Psoas muscle (tissue), 8 donors: ENCODE measurements at places on chromosomes 4 and X. TPM values are rescaled to one million over a fixed set of nuclear protein-coding genes. Genes with fewer than 3 reads are reported as not detected.

DNA sequence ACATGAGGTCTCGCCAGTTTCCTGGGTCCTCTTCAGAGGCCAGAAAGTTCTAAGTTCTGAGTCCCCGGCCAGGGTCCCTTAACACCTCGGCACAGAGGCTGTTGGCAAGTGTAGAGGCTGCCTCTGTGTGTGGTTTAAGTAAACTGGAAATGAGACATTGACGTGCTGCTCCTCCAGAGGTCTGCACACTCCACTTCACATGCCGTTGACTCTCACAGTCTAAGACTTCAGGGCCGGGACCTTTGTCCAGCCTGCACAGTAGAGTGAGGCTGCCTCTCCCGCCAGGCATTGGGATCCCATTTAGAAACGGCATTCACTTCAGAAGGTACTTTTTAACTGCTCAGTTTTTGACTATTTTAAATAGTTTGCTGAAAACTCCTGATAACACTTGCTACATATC, 10.6 kb upstream of the TADA2B start:
- DNase-seq: peak; percentile 23

PPP3CA gene
- 39.1 TPM for total RNA-seq

MAGED4B gene
- 0.59 TPM for total RNA-seq

GRCh38 chrX:149898554-149898953, 17.6 kb downstream of the MAGEA8 start:
- DNase-seq: no peak

CLDN22 gene
- not detected for total RNA-seq

GRCh38 chrX:47854474-47854873, 17.8 kb downstream of the ZNF81 start:
- DNase-seq: peak; percentile 13

ZCCHC18 gene
- not detected for total RNA-seq

GASK1B gene
- 7.5 TPM for total RNA-seq

GAGE1 gene
- total RNA-seq: not detected

- no peak for DNase-seq
Measured at GRCh38 chrX:107025545-107025944, 25.5 kb upstream of the MORC4 start.

DNA sequence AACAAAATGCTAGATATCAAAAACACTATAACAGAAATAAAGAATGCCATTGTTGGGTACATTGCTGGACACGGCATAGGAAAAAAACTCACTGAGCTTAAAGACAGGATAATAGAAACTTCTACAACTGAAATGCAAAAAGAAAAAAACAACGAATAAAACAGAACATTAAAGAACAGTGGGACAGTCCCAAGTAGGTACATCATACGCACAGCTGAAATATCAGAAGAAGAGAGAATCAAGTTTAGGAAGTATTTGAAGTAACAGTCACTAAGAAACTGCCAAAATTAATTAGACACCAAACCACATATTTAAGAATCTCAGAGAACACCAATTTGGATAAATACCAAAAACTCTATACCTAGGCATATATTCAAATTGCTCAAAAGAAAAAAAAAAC, 19.2 kb downstream of the RAB28 start:
- no peak for DNase-seq

- no peak for DNase-seq
Measured at GRCh38 chr4:154946113-154946512, 165.0 kb downstream of the RBM46 start.

DNA sequence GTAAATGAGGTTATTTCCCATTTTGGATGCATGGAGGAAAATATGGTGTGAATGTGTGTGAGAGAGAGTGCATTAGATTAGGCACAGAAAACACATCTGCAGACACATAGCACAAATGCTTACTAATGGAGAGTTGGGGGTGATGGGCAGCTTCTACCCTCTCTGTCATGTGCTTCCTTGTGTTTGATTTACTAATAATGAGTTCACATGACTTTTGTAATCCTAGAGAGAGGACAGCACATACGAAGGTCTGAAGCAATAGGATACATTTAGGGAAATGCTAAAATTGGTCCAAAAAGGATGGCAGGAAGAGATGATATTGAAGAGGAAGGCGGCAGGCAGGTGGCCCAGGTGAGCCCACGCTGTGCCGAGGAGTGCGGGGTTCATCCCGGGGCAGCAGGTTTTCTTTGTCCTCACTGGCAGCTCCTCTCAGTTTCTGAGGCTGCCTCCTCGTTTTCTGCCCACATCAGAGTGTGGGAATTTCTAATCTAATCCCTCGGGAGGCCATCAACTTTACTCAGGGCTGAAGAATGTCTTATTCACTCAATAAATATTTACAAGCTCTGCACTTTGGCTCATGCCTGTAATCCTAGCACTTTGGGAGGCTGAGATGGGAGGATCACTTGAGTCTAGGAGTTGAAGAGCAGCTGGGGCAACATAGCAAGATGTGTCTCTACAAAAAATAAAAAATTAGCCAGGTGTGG, 15.9 kb upstream of the MAP9 start:
- no peak for DNase-seq

DNA sequence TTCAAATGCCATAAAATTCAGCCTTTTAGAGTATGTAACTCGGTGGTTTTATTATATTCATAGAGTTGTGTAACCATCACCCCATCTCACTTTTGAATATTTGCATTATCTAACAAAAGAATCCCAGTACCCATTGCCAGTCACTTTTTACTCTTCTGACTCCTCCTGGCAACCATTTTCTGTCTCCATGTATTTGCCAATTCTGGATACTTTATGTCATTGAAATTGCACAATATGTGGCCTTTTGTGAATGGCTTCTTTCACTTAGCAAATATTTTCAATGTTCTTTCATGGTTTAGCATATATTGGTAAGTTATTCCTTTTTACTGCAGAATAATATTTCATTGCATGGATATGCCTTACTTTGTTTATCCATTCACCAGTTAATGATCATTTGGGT, 79.9 kb downstream of the SLIT2 start:
- no peak for DNase-seq

PHOX2B gene
- not detected for total RNA-seq

- no peak for DNase-seq
Measured at GRCh38 chr4:90211174-90211573, 84.0 kb downstream of the CCSER1 start.

DNA sequence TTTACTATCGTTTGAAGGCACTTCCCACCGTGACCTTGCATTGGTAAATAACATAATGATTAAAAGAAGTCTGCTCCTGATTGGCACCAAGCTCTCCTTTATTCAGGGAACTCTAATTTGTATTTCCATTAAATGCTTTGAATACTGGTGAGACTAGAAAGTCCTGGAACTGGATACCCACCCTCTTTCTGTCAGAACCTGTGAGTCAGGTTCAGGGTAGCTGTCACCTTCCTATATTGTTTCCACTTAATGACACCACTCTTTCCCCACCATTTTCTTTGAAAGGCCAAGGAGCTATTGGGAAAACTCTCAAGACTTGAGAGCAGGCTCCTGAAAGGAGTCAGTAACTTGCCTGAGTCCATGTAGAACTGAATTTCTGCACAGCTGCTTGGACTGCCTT, 55.9 kb upstream of the RASSF6 start:
- DNase-seq: no peak

EIF1AX gene
- 176 TPM for total RNA-seq

GPR101 gene
- not detected for total RNA-seq

DNA sequence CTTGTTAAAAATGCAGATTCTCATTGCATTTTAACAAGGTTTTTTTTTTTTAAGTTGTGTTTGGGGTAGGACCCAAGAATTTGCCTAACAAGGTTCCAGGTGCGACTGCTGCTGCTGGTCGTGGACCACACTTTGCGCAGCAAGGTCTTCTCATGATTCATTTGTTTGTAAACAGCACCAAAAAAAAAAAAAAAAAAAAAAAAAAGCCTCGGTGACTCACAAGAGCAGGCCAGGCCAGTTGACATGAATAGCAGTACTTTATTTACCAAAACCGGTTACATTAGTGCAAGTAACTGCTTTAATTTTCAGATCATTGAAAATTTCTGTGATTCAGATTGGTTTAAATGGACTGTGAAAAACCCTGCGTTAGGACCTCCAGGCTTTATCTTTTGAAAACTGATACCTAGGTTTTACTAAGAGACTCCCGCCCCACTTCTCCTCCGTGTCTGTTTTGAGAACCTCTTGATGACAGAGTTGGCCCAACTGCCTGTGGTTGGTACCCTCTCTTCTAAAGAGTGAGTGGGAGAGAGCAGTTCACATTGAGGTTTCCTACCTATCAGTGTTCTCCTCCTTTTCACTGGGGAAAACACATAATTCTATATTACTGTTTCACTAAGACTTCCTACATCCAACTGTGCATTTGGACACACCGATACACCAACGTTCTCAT, 86.2 kb downstream of the PHEX start:
- DNase-seq: no peak

GRCh38 chr4:2829321-2829932, 14.2 kb upstream of the ADD1 start:
- DNase-seq: peak; percentile 50

GRCh38 chrX:11792461-11793421, 34.7 kb downstream of the MSL3 start:
- no peak for DNase-seq

GPRIN3 gene
- total RNA-seq: 1.4 TPM

- no peak for DNase-seq
Measured at GRCh38 chrX:48826135-48826875, at the start of gene ERAS. Gene ERAS (plus strand): TSS chrX:48826513. CDS start chrX:48829124, 2,611 bp downstream.

GRCh38 chr4:148044912-148045352, 313.0 kb downstream of the ARHGAP10 start:
- no peak for DNase-seq

RCHY1 gene
- 29.9 TPM for total RNA-seq

- DNase-seq: no peak
Measured at GRCh38 chr4:138249132-138249531, 7.0 kb upstream of the SLC7A11 start.

GRCh38 chr4:42816189-42816879, 76.2 kb upstream of the GRXCR1 start:
- DNase-seq: no peak

DNA sequence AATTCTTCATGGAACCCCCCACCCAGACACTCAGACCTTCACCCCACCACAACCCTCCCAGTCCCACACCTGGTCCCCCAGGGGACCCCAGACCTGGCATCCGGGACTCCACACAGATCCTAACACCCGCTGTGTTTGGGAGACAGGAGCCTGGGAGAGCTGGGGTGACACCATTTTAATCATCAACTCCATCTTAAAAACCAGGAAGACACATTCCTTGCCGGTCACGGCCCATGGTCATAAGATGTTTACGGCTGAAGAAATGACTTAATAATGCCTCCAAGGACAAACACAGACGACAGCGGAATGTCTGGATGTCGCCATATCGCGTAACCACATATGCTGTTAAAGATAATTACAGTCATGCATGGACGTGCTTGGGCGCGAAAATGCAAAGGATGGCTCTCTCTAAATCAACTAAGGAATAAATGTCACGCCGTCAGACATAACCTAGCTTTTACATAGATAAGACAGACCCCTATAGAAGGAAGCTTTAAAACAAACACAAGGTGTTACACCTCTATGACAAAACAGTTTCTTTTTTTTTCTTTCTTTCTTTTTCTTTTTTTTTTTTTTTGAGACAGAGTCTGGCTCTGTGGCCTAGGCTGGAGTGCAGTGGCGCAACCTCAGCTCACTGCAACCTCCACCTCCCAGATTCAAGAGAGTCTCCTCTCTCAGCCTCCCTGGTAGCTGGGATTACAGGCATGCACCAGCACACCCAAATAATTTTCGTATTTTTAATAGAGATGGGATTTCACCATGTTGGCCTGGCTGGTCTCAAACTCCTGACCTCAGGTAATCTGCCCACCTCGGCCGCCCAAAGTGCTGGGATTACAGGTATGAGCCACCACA, 2.1 kb upstream of the DHRSX start:
- DNase-seq: no peak

DNA sequence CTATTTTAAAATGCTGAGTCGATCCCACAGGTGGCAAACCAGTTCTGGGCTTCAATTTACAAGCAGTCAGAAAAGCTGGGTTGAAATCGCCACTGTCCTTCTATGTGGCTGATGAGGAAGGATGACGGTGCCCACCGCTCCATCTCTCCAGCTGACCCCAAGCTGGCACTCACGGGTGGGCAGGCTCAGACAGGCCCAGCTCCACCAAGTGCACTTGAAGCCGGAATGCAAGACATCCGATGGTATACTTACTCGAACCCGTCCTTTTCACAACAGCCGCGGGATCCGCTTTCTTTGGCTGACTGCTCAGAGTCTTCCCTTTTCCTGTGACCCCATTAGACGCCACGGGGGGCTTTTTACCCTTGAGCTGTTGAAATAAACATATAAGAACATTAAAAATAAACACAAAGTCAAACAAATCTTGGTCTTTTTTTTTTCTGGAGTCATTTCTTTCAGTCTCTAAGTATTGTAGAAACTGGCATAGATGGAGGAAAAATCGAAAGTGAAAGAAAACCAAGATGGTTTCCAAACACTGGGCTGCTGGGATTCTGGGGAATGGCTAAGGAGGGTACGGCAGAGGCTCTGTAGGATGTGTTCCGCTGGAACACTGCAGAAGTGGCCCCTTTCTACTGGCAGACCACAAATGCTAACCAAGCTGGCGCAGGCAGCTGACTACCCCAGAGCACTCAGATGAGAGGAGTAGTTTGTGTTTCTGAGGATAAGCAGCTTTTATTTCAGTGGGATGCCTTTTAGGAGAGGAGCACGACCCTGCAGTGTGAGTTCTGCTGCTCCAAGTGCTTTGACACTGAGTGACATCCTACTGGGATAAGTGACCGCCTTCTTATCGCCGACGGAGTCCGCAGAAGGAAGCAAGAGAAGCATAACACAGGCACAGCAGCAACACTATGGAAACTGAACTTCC, 160.9 kb downstream of the AFAP1 start:
- no peak for DNase-seq

DNA sequence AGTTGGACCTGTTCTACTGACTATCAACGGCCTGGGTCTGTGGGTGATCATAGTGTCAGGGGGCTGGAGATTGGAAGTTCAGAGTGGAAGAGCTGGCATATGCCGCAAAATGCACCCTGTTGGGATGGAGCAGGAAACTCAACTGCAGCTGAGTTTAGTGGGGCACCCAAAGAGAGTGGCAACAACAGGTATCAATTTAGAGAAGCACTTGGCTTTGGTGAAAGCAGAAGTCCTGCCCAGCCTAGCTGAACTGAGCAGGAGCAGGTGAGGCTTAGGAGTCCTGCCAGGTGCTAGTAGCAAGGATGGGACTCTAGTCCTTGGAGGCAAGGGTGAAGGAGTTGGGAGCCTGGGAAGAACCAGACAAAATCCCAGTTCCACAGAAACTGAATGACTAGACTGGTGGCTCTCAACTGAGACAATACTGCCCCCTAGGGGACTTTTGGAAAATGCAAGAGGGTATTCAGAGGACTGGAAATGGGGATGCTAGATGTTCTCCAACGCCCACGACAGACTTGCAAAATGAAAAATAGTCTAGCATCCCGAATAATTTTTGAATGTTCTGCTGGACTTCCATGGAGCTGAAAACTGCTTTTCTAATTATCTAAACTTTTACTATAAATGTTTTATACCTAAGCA, 49.4 kb downstream of the RTL9 start:
- no peak for DNase-seq

OTUD6A gene
- total RNA-seq: not detected

- DNase-seq: no peak
Measured at GRCh38 chr4:174156239-174156826, 127.1 kb downstream of the FBXO8 start.

GRCh38 chr4:169803413-169803812, 45.7 kb upstream of the HPF1 start:
- no peak for DNase-seq

- DNase-seq: no peak
Measured at GRCh38 chrX:42933187-42933586, 155.2 kb upstream of the PPP1R2C start.

SPATA4 gene
- 0.38 TPM for total RNA-seq

- no peak for DNase-seq
Measured at GRCh38 chr4:146245850-146246249, 31.5 kb downstream of the REELD1 start.
